ENCODE measurements at places on chromosomes 7 and 10.
A peak's percentile ranks its signal among the peaks of the same experiment; 100 is the strongest.

GRCh38 chr7:42677751-42678699 is 233.8 kb downstream of the C7orf25 start:
- DNase-seq = no peak

DNA sequence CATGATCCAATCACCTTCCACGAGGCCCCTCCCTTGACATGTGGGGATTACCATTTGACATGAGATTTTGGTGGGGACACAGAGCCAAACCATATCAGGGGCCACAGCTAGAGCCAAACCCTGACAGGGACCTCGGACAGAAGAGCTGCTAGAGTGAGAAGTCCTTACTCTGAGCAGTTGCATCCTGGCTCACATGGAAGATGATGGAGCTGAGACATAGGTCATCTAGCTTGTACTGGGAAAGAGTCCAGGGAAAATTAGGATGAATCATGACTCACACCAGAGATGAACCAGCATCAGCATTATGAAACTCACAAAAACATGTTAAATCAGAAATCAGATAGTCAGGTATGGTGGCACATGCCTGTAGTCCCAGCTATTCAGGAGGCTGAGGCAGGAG is 12.8 kb upstream of the FMC1 start:
- no peak for DNase-seq

GRCh38 chr7:1361016-1361755 is 98.1 kb downstream of the MICALL2 start:
- DNase-seq = no peak

DNA sequence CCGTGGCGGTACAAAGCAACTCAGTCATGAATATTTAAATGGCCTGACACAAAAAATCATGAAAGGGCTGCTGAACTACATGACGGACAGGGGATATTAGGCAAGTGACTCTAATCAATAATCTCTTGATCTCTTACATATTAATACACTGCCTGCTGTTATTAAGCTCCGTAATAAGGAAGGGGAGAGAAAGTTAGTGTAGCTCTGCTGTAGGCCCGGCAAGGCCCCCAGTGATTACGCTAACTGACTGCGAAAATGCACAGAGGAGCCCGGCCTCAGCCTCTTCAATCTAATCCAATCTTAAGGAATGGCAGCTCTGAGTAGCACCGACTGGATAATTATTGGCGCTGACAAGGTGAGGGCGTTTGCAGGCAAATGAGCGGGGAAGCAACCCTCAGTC is 583.5 kb upstream of the MKI67 start:
- DNase-seq = no peak

DNA sequence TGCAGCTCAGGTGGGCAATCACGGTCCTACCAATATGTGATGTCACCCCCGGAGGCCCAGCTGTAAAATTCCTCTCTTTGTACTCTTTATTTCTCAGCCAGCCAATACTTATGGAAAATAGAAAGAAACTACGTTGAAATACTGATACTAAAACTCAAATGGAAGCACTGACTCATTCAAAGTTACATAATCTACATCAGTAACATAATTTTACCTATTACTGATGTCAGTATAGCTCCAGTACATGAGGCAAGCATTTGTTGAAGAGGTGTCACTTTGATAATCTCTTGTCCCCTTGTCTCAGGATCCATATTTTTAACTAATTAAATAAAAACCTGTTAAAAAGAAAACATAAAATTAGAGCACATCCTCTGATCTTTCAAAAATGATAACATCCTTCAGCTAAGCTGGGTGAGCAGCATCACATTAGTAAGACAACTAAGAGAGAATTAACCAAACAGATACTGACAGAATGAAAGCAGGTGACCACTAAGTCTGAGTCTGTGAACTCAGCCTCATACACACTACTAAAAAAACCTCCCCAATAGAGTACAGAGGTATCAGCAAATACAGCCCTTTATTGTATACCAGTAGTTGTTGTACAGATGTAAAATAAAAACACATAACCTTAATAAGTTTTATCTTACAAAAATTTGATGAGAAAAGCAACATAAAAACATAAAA is 17.6 kb downstream of the SLC25A40 start:
- no peak for DNase-seq

DNA sequence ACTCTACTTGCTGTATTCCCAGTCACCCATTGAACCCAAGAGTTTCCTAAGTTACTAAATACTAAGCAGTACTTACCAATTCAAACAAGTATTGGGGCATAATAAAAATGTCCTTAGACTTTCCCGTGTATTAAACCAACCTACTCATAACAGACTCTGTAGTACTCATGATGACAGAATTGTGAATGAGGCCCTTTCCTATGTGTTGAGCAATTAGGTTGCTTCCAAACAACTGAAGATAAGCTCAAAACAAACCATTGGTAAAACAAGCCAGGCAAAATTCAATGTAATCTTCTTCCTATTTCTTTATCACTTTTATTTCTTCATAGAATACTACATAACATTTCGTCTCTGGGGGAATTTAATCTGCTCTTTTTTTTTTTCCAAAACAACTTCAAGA is 106.5 kb upstream of the ANK3 start:
- DNase-seq = no peak

GRCh38 chr7:107890493-107890961 is 456 bp upstream of the DLD start:
- no peak for DNase-seq

- no peak for DNase-seq
Measured at GRCh38 chr10:67771200-67771599, 66.8 kb downstream of the DNAJC12 start.

GRCh38 chr10:88115968-88116367 is 252.5 kb downstream of the PTEN start:
- no peak for DNase-seq

GRCh38 chr7:4613846-4614548 is 68.1 kb upstream of the FOXK1 start:
- no peak for DNase-seq

- DNase-seq = no peak
Measured at GRCh38 chr10:5493691-5494090, 5.7 kb downstream of the CALML5 start.

DNA sequence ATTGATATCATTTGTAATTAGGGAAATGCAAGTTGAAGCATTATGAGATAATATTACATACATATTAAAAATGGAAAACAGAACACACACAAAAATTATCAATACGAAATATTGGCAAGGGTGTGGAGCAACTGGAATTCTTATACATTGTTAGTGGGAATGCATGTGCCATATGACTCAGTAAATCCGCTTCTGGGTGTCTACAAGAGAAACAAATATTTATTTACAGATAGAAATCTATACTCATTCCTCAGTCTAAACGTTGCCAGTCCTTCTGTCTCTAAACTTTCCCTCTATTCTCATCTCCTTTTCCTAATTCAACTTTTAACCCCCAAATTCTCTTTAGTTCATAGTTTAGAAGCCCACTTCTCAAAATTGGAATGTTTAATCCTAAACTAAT is 170.4 kb upstream of the LRRTM3 start:
- no peak for DNase-seq

DNA sequence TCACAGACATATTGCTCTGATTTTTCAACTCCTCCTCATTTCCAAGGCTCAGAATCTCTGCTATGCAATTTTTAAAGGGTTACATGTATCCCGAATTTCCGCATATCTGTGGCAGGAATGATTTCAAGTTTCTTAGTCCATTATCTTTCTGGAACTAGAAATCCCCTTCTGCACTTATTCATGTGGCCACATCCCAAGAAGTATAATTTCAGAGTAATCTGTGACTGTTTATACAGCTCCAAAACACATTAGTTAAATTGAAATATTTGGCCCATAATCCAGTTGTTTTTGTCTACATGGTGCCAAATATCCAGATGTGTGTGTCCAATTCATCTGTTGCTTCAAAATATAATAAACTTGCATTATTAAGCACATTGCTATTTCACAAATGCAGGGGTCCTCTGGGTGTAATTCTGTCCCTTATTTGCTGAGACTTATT is 271.2 kb downstream of the ARHGAP12 start:
- DNase-seq = no peak

DNA sequence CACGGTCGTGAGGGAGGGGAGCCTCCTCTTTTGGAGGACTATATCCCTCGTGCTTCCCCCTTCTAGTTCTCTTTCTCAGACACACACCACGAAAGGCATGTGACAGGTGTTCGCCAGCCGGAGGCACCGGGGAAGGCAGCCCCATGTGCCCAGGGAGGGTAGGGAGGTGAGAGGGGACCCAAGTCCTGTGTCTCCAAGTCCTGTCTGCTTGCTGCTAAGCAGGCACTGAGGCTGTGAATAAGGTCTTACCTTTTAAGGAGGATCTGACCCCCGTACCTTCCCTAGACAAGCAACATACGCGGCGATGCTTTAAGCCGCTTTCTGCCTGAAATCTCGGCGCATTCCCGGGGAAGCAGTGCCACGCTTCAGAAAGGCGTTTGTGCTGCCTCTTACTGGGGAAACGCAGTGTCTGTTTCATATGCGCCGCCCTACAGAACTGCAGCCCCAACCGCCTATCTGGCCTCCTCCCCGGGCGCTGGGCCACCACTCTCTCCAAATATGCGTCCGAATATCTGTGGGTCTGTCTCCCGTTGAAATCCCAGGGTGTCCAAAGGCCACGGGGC is 770 bp downstream of the PLXNA4 start:
- peak; percentile 65 for DNase-seq

DNA sequence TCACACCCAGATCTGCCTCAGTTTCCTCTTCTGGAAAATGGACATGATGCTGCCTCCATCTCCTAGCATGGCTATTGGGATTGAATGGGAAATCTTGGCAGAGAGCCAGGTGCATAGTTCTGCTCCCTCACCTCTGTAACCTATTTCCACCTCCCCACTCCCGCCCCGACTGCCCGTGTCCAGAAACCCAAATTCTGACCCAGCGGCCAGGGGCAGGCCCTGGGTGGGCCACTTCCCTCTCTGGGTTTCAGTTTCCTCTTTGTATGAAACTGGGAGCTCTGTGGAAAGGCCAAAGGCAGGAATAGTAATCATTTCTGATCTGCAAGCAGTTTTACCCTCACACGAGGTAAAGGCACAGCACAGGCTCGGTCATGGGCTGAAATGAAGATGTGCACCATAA is 74.1 kb upstream of the DUSP5 start:
- no peak for DNase-seq

GRCh38 chr10:25818751-25819150 is 115.3 kb upstream of the MYO3A start:
- no peak for DNase-seq

DNA sequence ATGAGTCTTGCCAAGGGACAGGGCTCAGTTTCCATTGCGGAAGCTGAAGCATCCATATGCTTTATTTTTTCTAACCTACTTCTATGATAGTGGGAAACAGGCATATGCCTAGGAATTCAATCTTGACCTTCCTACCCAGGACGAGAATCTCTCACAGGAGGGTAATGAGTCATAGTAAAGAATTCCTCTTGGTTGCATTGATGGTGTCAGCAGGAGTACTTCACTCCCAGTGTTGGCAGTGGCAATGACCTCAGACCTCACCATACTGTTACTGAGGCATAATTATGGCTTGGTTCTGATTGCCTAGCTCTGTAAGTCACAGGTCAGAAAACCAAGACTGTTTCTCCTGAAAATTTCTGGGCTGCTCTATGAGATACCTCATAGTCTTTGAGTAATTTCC is 552.9 kb downstream of the ARL4A start:
- no peak for DNase-seq

DNA sequence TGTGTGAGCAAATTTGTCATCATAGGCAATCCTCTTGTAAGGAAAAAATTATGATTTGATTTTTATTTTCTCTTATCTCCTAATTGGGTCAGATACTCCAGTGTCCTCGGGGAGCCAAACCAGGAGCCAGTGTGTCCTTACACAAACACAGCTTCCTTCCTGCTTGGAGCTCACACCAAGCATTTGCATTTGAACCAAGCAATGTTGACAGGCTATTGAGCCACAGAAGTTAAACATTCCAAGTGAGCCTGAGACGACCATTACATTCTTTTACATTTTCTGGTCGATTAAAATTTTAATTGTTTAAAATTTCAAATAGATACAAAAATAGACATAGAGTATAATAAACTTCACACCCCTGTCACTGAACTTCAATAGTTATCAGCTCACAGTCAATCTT is 194.8 kb downstream of the CFTR start:
- DNase-seq = no peak

- no peak for DNase-seq
Measured at GRCh38 chr10:12394241-12395033, 45.1 kb downstream of the CAMK1D start.

- DNase-seq = no peak
Measured at GRCh38 chr7:82507976-82508677, 64.5 kb upstream of the CACNA2D1 start.

DNA sequence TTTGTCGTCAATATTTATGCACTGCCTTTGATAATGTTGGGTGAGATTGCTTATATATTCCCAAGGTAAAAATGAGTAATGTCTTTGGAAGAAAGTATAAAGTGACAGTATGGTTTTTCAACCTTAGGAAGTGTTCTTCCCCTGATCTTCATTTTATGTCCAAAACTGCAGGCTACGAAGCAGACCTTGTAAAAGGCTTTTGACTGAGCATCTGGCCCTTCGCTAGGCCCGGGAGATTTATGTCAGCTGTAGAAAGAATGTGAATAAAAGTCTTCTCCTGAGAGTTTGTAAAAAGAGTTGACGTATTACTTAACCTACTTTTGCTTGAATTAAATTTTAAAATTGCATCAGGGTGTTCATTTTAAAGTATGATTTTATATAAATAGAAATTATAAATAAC is 116.8 kb downstream of the CPED1 start:
- no peak for DNase-seq

- no peak for DNase-seq
Measured at GRCh38 chr10:36118314-36118713, 476.2 kb upstream of the FZD8 start.

- DNase-seq = no peak
Measured at GRCh38 chr10:84668186-84668763, 339.9 kb downstream of the CCSER2 start.

DNA sequence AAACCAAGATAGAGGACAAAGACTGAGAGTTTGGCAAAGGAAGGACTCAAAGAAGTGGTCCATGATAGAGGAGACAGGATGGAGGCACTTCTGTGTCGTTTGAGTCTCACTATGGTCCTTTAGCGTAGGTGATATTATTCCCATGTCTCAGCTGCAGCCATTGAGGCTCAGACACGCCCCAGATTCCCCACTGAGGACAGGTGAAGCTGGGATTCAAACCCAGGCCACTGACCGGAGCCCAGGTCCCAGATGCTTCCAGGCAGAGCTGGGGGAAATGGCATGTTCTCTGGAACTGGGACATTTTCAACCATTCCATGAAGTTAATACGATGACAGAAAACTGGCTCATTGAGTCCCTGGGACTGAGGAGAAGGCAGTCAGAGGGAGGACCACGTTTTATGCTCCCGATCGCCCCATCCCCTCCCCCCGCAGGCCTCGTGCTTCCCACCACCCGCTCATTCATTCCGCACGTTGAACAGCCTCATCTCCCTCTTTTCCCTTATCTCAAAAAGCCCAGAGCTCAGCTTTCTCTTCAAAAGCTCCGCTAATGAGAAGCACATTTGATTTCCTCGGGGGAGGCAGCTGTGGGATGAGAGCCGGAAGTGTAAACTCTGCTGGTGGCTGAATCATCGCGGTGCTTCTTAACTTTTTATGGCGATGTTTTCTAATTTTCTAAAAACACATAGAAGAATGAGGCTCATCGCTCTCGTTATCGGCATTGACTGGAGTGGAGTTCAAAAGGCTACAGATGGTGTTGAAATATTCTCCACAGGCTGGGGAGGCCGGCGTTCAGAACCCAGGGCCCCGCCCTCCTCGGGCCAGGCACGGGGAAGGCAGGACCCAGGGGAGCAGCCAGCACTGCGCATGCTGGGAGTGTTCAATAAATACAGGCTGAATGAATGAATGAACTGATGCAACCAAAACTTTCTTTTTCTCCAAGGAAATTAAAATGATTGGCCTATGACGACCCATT is 64.0 kb downstream of the OAT start:
- DNase-seq = no peak

- DNase-seq = no peak
Measured at GRCh38 chr10:83954193-83954799, 185.0 kb upstream of the GHITM start.

Data from NCI-H1694 treated with DMSO at 0.1 percent for 48 hours (cell line).